GOT3 (cell line): ENCODE measurements at places on chromosomes 4 and X.

DNA sequence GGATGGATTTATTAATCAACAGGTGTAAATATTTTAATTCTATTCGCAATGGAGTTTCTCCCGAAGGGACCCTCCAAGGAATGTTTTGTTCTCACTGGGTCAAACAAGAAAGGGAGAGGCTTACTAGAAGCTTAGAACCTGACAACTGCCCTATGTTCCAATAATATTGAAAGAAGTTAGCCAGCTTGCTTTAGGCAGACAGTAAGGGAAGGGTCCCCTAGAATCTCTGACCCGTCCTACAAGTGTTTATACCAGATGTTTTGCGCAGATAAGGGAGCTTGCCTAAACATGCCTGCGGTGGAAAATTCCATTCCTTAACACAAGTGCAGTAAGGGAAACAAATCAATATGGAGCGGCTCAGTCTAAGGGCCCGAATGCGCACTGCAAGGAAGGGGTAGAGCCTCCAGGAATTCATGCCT, 17.7 kb downstream of the IL21 start:
- DNase-seq = no peak

GRCh38 chrX:69182818-69183380, 17.6 kb upstream of the PJA1 start:
- DNase-seq = no peak

DNA sequence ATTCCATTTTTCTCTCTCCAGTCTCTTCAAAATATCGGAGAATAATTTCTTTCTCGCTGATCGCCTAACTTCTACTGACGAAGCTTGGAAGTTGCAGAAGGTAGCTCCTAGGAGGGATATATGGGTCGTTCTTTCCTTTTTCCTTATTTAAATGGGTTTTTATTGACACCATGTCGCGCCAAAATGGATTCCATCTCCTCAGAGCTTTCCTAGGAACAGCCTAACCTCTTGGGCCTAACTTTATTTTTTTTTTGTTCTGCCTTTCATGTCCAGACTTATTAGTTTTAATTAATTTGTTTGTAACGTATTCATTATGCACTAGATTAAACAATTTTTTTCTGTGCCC, 359.4 kb upstream of the ZCCHC13 start:
- DNase-seq = no peak

DNA sequence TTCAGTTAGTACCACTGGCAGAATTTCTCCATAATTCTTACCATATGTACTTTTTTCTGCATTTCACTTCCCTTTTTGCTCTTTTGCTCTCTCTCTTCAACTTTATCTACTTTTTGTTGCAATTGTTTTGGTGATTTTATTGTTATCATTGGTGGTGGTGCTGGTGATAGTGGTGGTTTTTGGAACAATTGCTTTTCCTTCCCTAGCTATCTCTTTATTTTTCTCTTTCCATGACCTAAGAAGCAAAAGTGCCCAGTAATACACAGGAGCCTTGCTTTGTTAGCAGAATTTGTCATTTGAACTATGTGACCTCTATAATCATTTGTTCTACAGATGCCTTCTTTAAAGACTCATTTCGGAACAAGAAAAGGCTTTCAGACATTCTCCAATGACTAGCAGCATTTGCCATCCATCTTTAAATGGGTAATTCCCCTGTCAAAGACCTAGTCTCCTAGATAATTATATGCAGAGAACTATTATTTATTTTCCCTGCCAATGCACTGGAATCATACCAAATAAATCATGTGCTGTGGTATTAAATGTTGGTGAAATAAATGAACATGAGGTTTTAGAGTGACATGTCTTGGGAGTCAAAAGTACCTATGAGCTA, 154.5 kb downstream of the GASK1B start:
- no peak for DNase-seq

DNA sequence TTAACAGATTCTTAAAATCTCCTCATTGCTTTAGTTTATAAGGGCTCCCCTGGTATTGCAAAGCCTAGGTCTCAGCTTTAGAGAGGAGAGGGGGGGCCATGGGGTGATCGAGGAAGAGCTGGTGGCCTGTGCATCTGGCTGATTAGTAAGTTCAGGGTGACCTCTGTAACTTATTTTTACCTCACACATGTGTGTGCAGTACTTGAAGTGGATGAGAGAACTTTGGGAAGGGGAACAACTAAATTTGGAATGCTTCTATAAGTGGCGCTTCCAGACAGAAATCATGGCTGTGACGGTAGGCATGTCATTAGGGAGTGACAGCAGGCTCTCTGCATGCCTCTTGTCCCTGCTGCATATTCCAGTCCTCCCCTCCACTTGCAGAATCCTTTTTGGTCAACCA, 41.9 kb downstream of the FRAS1 start:
- DNase-seq = no peak
